ENCODE measurements at places on chromosomes 3 and 15. TPM values are rescaled to one million over a fixed set of nuclear protein-coding genes. Genes with fewer than 3 reads are reported as not detected.
A peak's percentile ranks its signal among the peaks of the same experiment; 100 is the strongest.

The ARL6IP5 gene
- 78.5 TPM for total RNA-seq

The PCOLCE2 gene
- 1.0 TPM for total RNA-seq

The TMC3 gene
- 0.05 TPM for total RNA-seq

The PP2D1 gene
- 0.63 TPM for total RNA-seq

The TMEM207 gene
- total RNA-seq = not detected

The LRRC31 gene
- 0.21 TPM for total RNA-seq

The ROBO1 gene
- 83.2 TPM for total RNA-seq

The CTDSPL gene
- total RNA-seq = 6.6 TPM

The PAK6 gene
- 11.0 TPM for total RNA-seq

The RBP2 gene
- 1.2 TPM for total RNA-seq

The KIAA1143 gene
- 20.9 TPM for total RNA-seq

The BLOC1S6 gene
- total RNA-seq = 83.7 TPM

The TERC gene
- 2.6 TPM for total RNA-seq

The HIGD1A gene
- 152 TPM for total RNA-seq

GRCh38 chr3:146464005-146464595 lies 5.3 kb downstream of the PLSCR2 start:
- no peak for ATAC-seq

GRCh38 chr3:183313351-183313750 lies 60.3 kb downstream of the B3GNT5 start:
- ATAC-seq = no peak

DNA sequence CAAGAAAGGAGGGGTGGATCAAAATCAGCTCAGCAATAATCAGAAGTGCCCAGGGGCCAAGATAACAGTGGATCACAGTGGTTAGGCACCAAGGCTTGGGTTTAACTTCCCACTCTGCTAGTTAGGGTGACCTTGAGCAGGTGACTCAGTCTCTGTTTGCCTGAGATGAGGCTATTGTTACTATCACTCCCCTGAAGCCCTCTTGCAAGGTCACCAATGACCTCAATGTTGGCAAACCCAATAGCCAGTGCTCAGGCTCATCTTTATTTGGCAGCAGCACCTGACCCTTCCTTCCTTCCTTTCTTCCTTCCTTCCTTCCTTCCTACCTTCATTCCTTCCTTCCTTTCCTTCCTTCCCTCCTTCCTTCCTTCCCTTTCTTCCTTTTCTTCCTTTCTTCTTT lies 102.4 kb upstream of the HACD2 start:
- no peak for ATAC-seq

GRCh38 chr3:97647441-97647982 lies 117.0 kb upstream of the ARL6 start:
- ATAC-seq = peak; percentile 72

DNA sequence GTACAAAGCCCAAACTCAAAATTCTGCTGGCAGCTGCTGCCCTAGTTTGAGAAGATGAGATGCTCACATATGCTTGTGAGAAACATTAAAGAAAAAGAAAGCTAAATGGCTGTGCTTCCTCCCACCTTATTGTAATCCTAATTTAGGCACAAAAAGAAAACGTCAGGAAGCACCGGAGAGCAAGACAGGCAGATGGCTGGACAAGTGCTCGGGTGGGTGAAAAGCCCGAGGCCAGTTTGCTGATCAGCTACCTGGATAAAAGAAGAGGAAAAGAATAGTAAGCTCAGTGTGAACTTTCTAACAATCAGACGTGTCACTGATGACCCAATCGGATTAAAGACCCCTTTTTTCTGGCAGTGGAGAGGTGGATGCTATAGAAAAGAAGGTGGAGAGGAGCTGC lies 368.0 kb upstream of the ATP10A start:
- ATAC-seq = no peak

GRCh38 chr15:89142423-89142822 lies 54.2 kb downstream of the ABHD2 start:
- ATAC-seq = no peak

- no peak for ATAC-seq
Observed at GRCh38 chr3:141321109-141321497, 47.2 kb upstream of the ZBTB38 start.

GRCh38 chr3:56896357-56896756 lies 94.6 kb upstream of the ARHGEF3 start:
- no peak for ATAC-seq

- ATAC-seq = peak; percentile 65
Observed at GRCh38 chr3:197547306-197548011, 8.3 kb downstream of the BDH1 start.

DNA sequence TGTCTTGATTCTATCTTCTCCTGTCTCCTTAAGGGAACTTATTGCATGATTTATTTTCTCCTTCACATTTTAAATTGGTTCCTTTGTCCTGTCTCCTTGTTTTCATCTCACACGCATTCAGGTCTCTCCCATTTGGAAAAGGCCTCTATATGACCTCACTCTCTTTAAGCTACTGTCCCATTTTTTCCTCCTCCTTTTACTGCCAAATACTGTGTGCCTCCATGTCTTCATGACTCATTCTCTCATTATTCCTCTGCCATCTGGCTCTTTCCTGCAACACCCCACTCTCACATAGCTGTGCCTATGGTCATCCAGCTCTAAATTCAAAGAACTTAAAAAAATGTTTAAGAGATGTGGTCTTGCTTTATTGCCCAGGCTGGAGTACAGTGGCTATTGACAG lies 48.0 kb downstream of the TYRO3 start:
- peak; percentile 86 for ATAC-seq

DNA sequence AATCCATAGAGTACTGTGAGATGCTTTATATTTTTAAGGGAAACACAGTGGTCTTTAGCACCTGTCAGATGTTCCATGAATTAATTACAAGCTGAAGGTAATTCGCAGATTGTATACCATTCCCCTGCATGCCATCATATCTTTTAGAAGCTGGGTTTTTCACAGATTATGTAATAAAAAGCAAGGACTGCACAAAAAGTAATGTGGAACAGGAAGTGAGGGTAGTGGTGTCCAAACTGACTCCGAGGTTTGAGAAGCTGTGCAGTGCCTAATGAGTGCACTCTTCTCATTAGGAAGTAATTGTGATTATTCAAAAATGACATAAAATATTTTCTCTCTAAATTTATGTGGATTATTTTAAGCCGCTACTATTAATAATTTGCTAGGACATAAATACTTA lies 123.2 kb downstream of the GOLIM4 start:
- no peak for ATAC-seq

DNA sequence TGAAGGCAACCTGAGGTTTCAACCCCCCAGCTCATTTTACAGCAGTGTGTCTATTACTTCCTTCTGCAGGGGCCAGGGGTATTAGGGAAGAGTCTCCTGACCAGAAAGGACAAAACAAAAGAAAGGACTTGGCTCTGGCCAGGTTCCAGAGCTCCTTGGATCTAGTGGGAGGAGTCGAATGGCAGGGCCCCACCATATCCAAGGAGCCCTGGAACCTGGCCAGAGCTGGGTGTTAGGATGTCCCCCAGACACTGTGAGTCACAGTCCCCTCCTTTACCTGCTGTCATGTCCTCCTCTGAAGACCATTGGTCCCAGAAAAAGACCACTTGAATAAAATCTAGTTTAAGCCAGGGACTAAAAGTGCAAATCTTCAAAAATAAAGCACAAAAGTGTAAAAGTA lies 113.2 kb downstream of the EEFSEC start:
- peak; percentile 93 for ATAC-seq

DNA sequence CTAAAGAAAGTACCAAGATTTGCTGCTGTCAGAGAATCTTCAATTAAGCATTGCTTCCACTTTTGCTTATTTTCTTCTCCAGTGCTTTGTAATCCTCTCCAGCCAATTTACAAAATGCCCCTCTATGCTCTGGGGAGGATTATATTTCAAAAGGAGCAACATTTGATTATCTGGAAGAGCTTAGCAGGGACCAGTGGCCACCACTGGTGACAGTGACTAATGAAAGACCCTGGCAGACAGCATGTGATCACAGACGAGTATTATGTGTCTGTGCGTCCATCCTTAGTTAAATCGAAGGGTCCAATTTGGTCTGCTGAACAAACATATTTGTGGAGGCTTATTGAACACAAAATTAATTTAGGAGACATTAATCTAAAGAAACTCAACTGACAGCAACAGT lies 152.6 kb downstream of the ZNF621 start:
- ATAC-seq = peak; percentile 39

DNA sequence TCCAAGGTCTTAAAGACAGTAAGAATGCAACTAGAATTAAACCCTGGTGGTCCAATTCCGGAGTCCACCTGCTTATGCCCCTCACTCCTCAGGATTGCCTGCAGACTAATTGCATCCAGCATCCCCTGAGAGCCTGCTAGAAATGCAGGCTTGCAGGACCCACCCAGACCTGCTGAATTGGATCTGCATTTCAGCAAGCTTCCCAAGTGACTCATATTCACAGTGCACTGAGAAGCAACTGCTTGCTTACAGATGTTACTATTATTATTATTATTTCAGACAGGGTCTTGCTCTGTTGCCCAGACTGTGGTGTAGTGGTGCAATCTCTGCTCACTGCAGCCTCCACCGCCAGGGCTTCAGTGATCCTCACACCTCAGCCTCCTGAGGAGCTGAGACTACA lies 83.5 kb upstream of the VGLL4 start:
- ATAC-seq = peak; percentile 94

- ATAC-seq = no peak
Observed at GRCh38 chr3:26105261-26105660, 315.4 kb downstream of the OXSM start.

GRCh38 chr3:149374391-149374790 lies 3.1 kb downstream of the TM4SF1 start:
- ATAC-seq = no peak

DNA sequence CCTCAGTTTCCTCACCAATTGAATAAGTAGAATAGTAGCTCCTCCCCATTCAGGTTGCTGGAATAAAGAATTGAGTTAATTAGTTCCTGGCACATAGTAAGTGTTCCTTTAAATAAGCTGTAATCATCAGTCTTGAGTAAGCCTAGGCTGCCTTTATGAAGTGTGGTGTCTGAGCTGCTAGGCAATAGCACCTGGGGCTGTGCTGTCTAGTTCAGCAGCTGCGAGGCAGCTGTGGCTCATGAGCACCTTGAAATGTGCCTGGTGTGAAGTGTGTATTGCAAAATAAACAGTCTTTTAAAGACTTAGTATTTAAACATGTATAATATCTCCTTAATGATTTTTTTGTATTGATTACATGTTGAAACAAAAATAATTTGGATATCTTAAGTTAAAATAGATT lies 77.6 kb downstream of the TOP2B start:
- ATAC-seq = no peak

- peak; percentile 98 for ATAC-seq
Observed at GRCh38 chr3:123286308-123287023, 84.7 kb downstream of the SEC22A start.

DNA sequence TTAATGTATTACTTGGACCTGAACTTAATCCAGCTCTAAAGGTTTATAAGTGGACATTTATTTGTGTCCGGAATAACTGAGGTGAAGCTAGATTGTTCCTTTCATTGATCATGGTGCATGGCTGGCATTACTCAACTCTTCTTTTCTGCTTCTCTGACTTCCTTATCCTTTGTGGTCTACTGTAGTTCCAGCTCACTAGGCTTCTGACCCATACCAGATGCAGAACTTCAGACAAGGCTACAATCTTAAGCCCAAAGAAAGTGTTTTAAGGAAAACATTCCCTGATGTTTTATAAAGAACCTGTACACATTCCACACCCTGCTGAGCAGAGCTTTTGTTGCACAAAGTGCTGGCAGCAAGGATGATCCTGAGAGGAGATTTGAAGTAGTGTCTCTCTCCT lies 250.8 kb upstream of the TGFBR2 start:
- no peak for ATAC-seq

GRCh38 chr3:116339441-116340028 lies 105.8 kb downstream of the LSAMP start:
- ATAC-seq = no peak

- ATAC-seq = no peak
Observed at GRCh38 chr3:64987726-64988125, 299.9 kb upstream of the ADAMTS9 start.

DNA sequence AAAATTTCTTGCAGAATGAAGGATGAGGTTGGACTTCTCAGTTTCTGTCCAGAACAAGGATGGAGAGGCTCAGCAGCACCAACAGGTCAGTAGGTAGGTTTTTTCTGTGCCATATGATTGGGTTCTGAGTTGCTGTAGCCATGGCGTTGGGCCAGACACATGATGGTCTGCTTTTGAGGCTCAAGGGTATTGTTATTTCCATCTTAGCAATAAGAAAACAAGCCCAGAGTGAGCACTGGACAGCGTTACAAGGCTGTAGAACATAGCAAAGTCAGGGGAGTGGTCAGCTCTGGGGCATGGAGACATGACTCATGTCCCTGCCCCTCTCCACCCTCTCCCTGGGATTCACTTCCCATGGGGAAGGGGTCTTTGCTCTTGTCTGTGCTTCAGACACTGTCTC lies 137.6 kb upstream of the TOPAZ1 start:
- ATAC-seq = no peak

GRCh38 chr3:108441518-108441917 lies 68.9 kb downstream of the MYH15 start:
- no peak for ATAC-seq

- ATAC-seq = no peak
Observed at GRCh38 chr3:104005815-104006214, 1360.9 kb upstream of the ALCAM start.

DNA sequence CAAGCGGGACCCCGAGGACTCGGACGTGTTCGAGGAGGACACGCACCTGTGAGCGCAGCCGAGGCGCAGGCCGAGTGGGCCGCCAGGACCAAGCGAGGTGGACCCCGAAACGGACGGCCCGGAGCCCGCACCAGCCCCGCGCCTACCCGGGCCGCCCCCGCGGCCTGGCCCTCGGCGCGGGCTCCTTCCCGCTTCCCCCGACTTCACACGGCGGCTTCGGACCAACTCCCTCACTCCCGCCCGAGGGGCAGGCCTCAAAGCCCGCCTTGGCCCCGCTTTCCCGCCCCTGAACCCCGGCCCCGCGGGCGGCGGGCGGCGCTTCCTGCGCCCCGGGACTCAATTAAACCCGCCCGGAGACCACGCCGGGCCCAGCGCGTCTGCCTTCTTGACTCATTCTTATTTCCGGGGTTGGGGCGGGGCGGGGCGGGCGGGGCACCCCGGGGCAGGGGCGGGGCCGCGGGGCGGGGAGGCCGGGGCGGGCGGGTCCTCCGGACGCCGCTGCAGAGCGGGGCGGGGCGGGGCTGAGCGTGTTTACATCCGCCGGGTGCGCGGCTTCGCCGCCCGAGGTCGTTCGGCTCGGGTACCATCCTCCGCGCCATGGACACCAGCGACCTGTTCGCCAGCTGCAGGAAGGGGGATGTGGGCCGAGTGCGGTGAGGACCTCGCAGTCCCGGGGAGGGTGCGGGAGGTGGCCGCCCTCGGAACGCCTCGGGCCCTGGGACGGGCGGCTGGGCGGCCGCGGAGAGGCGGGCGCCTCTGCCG lies at the start of gene ABTB1:
TSS of gene ABTB1 (plus strand) at position 524 of the 762 bp plus-strand sequence. CDS start at position 598, 74 bp downstream.
- ATAC-seq = peak; percentile 82

- no peak for ATAC-seq
Observed at GRCh38 chr3:188752850-188753249, 418.9 kb upstream of the TPRG1 start.

GRCh38 chr3:55565521-55565920 lies 78.4 kb upstream of the WNT5A start:
- ATAC-seq = no peak

- no peak for ATAC-seq
Observed at GRCh38 chr3:132537297-132537696, 59.8 kb upstream of the ACKR4 start.

All from motor neuron (in vitro differentiated cells).